ENCODE measurements at places on chromosomes 5 and 9. TPM values are rescaled to one million over a fixed set of nuclear protein-coding genes. Genes with fewer than 3 reads are reported as not detected.

GRCh38 chr5:131254741-131255140 is 9.1 kb upstream of the CDC42SE2 start:
- H3K27ac ChIP-seq: no peak overlapping the region
- H3K4me1 ChIP-seq: no peaks in the 10 kb centered on the region
- H3K36me3 ChIP-seq: no peaks in the 10 kb centered on the region
- no peak overlapping the region for H3K4me3 ChIP-seq
- DNase-seq: no peak
- H3K27me3 ChIP-seq: no peaks in the 10 kb centered on the region

GRCh38 chr5:158877124-158877581 is 222.6 kb downstream of the EBF1 start:
- H3K27ac ChIP-seq: no peak overlapping the region
- no peaks in the 10 kb centered on the region for H3K36me3 ChIP-seq
- H3K4me1 ChIP-seq: peaks cover 15% of the 10 kb centered on the region

DNA sequence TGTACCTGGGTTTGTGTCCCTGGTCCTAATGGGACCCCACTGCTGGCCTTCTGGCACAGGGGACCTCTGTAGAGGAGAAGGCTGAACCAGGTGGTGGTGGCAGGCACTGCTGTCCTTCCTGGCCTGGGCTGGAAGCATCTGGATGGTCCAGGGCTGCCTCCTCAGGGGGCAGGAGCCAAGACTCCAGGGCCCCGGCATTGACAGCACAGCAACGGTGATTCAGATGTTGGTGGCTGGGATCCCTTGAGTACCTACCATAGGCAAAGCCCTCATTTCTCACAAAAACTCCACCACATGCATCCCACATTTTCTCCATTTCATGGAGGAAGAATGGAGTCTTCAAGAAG is 15.0 kb downstream of the FGD3 start:
- no peak overlapping the region for H3K4me3 ChIP-seq
- no peak for DNase-seq
- no peak overlapping the region for H3K27ac ChIP-seq
- H3K27me3 ChIP-seq: peaks cover 80% of the 10 kb centered on the region
- no peaks in the 10 kb centered on the region for H3K36me3 ChIP-seq
- H3K4me1 ChIP-seq: no peaks in the 10 kb centered on the region

DNA sequence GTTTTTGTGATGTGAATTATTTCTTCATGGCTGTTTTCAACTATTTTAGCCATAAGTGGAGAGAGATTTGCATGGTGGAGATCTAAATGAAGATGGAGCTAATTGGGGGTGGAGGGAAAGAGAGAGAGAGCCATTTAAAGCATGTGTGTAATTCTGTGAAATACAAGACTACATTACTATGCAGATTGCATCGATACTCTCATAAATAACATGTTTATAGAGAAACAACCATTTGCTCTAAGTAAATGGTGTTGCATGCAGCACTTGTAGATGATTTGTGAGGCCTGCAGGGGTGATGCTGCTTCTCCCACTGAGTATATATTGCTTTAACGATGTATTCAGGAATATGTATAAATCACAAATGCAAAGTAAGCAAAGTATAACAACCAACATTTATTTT is 270.2 kb upstream of the RIOK2 start:
- no peaks in the 10 kb centered on the region for H3K36me3 ChIP-seq
- no peak for DNase-seq
- no peaks in the 10 kb centered on the region for H3K27me3 ChIP-seq
- H3K4me3 ChIP-seq: no peak overlapping the region
- H3K4me1 ChIP-seq: no peaks in the 10 kb centered on the region

GRCh38 chr5:127029581-127030258 is 638 bp downstream of the MARCHF3 start:
- peak; percentile 63 for DNase-seq
- H3K27ac ChIP-seq: no peak overlapping the region
- H3K36me3 ChIP-seq: no peaks in the 10 kb centered on the region
- H3K4me3 ChIP-seq: peak overlapping the region; percentile 65

- peak overlapping the region; percentile 36 for H3K27ac ChIP-seq
- H3K4me3 ChIP-seq: no peak overlapping the region
- DNase-seq: no peak
- peaks cover 31% of the 10 kb centered on the region for H3K36me3 ChIP-seq
- H3K27me3 ChIP-seq: no peaks in the 10 kb centered on the region
Observed at GRCh38 chr5:176532795-176533194, 4.4 kb downstream of the RNF44 start.

DNA sequence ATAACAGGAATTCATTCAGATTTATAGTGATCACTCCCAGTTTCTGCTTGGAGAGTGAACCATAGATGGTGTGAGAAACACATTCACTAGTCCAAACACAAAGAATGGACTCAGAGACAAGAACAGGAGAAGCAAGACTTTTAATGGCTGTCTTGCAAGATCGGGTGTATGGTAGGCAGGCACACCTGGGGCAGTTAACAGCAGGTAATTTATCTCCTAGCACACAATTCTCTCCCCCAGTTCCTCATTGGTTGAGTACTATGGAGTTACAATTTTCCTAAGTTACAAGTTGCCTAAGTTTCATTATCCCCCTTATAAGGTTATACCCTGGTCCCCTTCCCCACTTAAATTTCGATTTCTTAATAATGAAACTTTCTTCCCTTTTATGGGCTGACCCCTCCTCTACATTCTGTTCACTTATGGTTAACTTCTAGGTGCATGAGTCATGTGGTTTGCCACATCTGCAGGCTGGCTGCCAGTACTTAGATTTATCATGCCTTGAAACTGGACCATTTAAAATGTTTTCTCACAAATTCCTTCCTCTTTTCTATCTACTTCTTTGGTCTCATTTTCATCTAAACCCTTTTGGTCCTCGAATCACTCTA is 623.3 kb downstream of the HINT1 start:
- no peak overlapping the region for H3K4me3 ChIP-seq
- H3K36me3 ChIP-seq: no peaks in the 10 kb centered on the region
- no peak overlapping the region for H3K27ac ChIP-seq
- no peak for DNase-seq

DNA sequence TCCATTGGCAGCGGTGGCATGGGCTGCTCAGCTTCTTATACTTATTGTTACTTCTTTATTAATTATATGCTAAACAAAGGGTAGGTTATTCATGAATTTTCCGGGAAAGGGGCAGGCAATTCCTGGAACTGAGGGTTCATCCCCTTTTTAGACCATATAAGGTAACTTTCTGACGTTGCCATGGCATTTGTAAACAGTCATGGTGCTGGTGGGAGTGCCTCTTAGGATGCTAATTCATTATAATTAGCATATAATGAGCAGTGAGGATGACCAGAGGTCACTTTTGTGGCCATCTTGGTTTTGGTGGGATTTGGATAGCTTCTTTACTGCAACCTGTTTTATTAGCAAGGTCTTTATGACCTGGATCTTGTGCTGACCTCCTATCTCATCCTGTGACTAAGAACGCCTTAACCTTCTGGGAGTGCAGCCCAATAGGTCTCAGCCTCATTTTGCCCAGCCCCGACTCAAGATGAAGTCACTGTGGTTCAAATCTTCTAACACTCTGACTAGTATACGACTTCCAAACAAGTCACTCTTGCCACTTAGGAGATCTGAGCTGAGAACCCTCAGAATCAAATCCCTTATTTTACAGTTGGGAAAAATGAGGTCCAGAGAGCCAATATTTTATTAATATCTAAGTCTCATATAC is 237.5 kb downstream of the TRIM32 start:
- no peak overlapping the region for H3K4me3 ChIP-seq
- DNase-seq: no peak
- H3K27ac ChIP-seq: no peak overlapping the region
- no peaks in the 10 kb centered on the region for H3K4me1 ChIP-seq

- DNase-seq: no peak
- H3K4me1 ChIP-seq: no peaks in the 10 kb centered on the region
- no peak overlapping the region for H3K27ac ChIP-seq
- H3K4me3 ChIP-seq: no peak overlapping the region
Observed at GRCh38 chr5:13921578-13921977, 22.9 kb downstream of the DNAH5 start.

DNA sequence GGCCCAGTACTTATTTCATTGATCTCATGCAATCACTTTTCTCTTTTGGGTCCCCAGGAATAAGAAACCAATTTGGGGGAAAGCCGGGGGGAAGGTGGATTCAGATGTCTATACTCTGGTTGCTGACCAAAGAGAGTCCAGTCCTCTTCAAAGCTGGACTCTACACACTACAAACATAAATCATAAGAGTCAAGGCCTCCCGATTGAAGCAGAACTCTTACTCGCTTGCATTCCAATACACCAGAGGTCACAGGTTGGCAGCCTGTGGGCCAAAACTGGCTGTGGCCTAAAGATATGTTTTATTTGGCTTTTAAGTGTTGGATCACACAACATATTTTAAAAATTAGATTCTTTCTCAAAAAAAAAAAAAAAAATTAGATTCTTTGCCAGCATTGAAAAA is 311.4 kb upstream of the MSX2 start:
- H3K27me3 ChIP-seq: no peaks in the 10 kb centered on the region
- H3K4me3 ChIP-seq: no peak overlapping the region
- H3K36me3 ChIP-seq: no peaks in the 10 kb centered on the region
- no peak for DNase-seq

GRCh38 chr5:163478982-163479271 is 18.5 kb downstream of the HMMR start:
- H3K36me3 ChIP-seq: peaks cover 10% of the 10 kb centered on the region
- H3K4me1 ChIP-seq: no peaks in the 10 kb centered on the region
- H3K27me3 ChIP-seq: no peaks in the 10 kb centered on the region
- H3K4me3 ChIP-seq: no peak overlapping the region

The ATG10 gene
- total RNA-seq: 9.0 TPM

The MAMDC4 gene
- total RNA-seq: 29.7 TPM

The GFPT2 gene
- 37.7 TPM for total RNA-seq

The LHX6 gene
- 0.12 TPM for total RNA-seq

The CORO2A gene
- total RNA-seq: 2.0 TPM

The PCDHA1 gene
- 0.25 TPM for total RNA-seq

The ANKDD1B gene
- not detected for total RNA-seq

The COMMD10 gene
- 23.4 TPM for total RNA-seq

The MCTP1 gene
- not detected for total RNA-seq

The SLC4A9 gene
- not detected for total RNA-seq

The FNIP1 gene
- 13.6 TPM for total RNA-seq

Data from cardiac muscle cell (in vitro differentiated cells and primary cell).